ENCODE measurements at places on chromosomes 7 and 10. TPM values are rescaled to one million over a fixed set of nuclear protein-coding genes. Genes with fewer than 3 reads are reported as not detected.

The SPDYE16 gene
- 0.10 TPM for polyA plus RNA-seq

The BMPER gene
- 20.0 TPM for polyA plus RNA-seq

The AOAH gene
- polyA plus RNA-seq, result not detected

- no peak for DNase-seq
- H3K27me3 ChIP-seq, result no peaks in the 10 kb centered on the region
- no peaks in the 10 kb centered on the region for H3K36me3 ChIP-seq
- no peak overlapping the region for H3K4me3 ChIP-seq
- no peak overlapping the region for H3K27ac ChIP-seq
- no peaks in the 10 kb centered on the region for H3K4me1 ChIP-seq
Measured at GRCh38 chr7:51539840-51540239, 223.2 kb upstream of the COBL start.

DNA sequence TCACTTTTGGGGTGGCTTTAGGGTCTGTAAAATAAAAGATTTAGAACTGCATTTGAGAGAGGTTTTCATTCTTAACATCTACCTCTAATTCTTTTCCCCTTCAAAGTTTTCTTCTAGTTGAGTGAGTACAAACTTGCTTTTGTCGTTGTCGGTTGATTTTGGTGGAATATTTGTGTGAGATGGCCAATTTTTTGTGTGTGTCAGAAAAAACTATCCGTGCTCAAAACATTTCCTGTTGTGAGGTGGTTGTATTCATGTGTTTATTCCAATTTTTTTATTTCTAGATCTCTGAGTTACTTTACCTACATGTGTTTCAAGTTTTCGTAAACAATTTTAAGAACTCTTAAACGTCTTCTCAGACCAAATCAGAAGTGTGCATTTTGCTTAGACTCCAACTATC is 1.6 kb downstream of the AHR start:
- 0 out of 2 replicates have a peak overlapping the region, but pooled peaks have one; percentile 6 for H3K4me3 ChIP-seq
- DNase-seq, result no peak
- no peaks in the 10 kb centered on the region for H3K36me3 ChIP-seq
- no peak overlapping the region for H3K27ac ChIP-seq
- H3K4me1 ChIP-seq, result peaks cover 5% of the 10 kb centered on the region
- peaks cover 55% of the 10 kb centered on the region for H3K27me3 ChIP-seq

The CXCL12 gene
- 4.7 TPM for polyA plus RNA-seq

- no peak overlapping the region for H3K4me3 ChIP-seq
- peaks cover 6% of the 10 kb centered on the region for H3K27me3 ChIP-seq
- H3K36me3 ChIP-seq, result no peaks in the 10 kb centered on the region
- no peak overlapping the region for H3K27ac ChIP-seq
- H3K4me1 ChIP-seq, result no peaks in the 10 kb centered on the region
Measured at GRCh38 chr7:107779647-107780099, 23.4 kb downstream of the SLC26A3 start.

GRCh38 chr10:43265799-43266721 is 805 bp downstream of the RASGEF1A start:
- H3K36me3 ChIP-seq, result no peaks in the 10 kb centered on the region
- H3K27ac ChIP-seq, result no peak overlapping the region
- DNase-seq, result peak; percentile 83
- peak overlapping the region; percentile 9 for H3K4me3 ChIP-seq

GRCh38 chr7:55030314-55030713 is 11.5 kb downstream of the EGFR start:
- peaks cover 35% of the 10 kb centered on the region for H3K36me3 ChIP-seq
- peak overlapping the region; percentile 42 for H3K27ac ChIP-seq
- H3K4me3 ChIP-seq, result no peak overlapping the region
- DNase-seq, result no peak
